ENCODE measurements at places on chromosomes 5 and 9.
A peak's percentile ranks its signal among the peaks of the same experiment; 100 is the strongest.

GRCh38 chr5:7010591-7010990, 297.4 kb downstream of the TENT4A start:
- no peak for DNase-seq

DNA sequence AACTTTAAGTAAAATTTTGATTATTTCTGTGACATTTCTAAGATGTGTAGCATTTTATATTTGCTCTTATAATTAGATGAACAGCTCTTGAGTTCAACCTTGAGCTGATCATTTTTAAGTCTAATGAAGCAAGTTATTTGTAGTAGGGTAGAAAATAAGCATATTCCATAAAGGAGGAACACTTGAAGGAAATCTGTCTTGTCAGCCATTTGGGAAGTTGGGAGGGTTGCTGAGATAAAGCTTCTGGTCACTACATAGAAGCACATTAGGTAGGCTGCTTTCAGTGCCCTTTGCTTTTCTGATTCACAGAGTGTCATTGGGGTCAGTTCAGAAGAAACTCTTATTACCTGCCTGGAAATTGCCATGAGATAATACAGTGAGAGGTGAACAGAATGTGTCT, 44.1 kb downstream of the SEC24A start:
- DNase-seq, result no peak

DNA sequence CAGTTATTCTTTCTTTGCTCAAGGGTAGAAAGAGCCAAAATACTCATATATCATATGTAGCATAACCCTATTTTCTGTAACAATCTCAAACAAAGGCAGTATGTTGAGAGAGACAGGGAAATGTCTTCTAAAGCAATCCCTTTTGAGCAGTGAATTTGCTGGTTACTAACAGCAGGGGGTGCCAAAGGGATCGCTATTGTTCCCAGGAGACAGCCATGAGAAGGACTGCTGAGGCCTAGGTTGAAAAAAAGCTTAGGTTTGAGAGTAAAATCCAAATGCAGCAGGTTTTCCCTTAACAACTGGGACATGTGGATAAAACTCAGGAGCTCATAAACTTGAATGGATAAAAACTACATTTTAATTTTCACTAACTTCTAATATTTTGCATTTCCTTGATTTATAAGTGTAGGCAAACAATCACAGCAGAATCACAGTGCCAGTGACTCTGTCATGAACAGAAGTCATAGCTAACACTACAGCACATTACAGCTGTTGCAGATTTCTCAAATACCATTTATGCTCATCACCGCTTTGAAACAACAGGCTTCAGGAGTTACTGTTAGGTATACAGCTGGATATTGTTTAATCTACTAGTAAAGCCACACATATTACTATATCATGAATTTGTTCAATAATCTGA, 148.4 kb downstream of the MAPKAP1 start:
- DNase-seq, result peak; percentile 74

- DNase-seq, result no peak
Measured at GRCh38 chr9:12695474-12695873, 2.3 kb downstream of the TYRP1 start.

DNA sequence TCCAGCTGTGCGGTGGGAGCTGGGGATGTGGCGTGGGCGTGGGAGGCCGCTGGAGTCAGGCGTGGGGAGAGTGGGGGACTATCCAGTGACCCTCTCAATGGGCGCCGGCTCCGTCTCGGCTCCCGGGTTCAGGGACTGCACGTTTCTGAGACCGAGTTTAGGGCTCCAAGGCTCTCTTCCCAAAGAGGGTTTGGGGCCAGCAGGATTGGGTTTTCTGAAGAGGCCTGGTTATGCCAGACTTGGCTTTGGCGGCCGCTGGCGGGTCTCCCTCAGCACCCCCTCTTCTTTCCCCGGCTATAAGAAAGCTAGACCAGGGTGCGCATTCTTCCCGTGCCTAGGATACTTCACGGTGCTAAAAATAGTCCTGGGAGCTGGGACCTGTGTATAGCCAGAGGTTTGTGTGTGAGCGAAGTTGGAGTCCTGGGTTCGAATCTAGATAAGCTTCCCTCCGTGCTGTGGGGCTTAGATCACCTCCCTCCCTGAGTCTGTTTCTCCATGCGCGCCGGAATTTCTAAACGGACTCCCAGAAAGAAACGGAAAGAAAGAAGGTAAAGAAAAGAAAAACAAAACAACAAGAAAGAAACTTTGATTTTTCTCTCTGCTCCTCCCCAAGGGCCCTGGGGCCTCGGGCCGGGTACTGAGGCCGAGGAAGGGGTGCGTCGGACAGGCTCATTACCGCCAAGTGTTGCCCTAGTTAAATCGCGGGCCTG, 5.0 kb downstream of the HAND1 start:
- DNase-seq, result no peak

GRCh38 chr5:91277093-91277626, 106.0 kb downstream of the ARRDC3 start:
- DNase-seq, result no peak

- no peak for DNase-seq
Measured at GRCh38 chr9:35464141-35465025, 25.5 kb upstream of the RUSC2 start.

- DNase-seq, result no peak
Measured at GRCh38 chr5:35899800-35900199, 38.6 kb downstream of the CAPSL start.

DNA sequence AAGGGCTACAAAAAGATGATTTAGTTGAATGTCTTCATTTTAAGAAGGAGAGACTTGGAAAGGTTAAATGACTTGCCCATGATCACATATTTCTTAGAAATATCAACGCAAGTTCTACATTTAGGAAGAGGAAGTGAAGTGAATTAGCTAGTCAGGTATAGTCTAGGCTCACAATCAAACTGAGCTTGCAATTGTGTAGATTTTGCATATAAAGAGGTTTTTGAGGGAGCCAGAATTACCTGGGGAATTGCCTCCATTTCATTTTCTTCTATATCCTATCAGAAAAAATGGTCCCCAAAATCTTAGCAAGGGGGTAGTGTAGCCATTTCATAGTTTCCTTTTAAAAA, 71.3 kb downstream of the MFAP3 start:
- DNase-seq, result no peak

GRCh38 chr9:125176636-125177035, 13.0 kb downstream of the PPP6C start:
- DNase-seq, result no peak

DNA sequence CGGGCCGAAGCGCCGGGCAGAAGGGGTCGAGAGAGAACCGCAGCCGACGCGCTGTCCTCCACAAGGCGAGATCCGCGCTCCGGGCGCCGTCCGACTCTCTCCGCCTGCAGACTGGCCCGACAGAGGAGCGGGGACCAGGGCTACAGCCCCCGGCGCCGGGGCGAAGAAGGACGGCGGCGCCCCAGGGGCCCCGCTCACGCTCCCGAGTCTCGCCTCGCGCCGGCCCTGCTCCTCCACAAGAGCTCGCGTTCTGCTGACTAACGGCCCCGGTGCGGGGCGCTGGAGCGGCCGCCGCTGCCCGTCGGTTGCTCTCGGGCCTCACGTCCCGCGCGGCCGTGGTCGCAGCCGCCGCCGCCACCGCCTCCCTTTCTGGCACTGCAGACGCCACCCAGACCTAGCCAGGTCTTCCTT, 338 bp downstream of the ABHD17B start:
- peak; percentile 51 for DNase-seq

GRCh38 chr5:6480133-6481051, 31.7 kb downstream of the UBE2QL1 start:
- DNase-seq, result no peak

DNA sequence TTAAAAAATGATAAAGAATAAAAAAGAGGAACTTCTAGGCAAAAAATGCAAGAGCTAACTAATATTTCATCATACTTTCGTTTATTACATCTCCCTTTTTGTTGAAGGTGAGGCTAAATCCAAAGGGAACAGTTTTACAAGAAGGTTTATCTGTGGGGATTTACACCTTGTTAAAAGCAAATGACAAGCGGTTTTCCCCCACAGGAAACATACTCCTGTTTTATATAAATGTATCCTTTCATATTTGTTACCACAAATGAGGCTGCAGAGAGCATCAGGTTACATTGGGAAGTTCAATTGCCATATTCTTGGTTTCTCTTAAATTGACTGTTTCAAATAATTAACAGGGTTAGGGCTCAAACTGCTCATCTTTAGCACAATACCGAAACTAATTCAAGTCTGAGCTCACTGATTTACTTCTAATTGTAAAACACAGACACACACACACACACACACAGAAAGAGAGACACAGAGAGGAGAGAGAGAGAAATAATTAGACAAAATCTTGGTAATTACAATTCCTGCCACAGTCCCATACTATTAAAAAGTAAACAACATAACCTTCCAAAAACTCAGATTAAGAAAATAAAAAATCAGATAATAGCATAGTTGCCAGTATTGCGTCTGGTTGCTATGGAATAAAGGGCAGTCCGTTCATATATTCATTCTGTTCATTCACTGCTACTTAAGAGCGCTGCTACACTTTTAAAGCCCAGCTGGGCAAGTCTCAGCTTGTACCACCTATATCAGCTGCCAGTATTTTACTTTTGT, 17.1 kb downstream of the RFX3 start:
- peak; percentile 94 for DNase-seq

DNA sequence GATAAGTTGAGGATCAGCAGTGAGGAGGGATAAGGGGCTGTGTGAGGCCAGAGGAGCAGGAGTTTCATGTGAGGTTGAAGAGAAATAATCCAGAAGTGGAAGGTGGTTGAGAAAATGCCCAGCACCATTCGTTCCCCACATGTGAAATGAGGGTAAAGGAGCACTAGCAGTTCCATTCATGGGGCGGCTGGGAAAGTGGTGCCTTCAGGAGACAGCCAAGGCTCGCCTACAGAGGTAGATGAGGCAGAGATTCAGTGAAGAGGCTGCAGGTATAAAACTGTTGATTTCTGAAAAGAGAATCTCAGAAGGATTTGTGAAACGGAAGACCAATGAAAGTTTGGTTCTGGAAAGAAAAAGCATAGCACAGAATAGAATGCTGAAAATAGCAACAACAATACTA, 272.6 kb downstream of the MSX2 start:
- no peak for DNase-seq

- no peak for DNase-seq
Measured at GRCh38 chr9:109286981-109287380, 33.9 kb downstream of the EPB41L4B start.

DNA sequence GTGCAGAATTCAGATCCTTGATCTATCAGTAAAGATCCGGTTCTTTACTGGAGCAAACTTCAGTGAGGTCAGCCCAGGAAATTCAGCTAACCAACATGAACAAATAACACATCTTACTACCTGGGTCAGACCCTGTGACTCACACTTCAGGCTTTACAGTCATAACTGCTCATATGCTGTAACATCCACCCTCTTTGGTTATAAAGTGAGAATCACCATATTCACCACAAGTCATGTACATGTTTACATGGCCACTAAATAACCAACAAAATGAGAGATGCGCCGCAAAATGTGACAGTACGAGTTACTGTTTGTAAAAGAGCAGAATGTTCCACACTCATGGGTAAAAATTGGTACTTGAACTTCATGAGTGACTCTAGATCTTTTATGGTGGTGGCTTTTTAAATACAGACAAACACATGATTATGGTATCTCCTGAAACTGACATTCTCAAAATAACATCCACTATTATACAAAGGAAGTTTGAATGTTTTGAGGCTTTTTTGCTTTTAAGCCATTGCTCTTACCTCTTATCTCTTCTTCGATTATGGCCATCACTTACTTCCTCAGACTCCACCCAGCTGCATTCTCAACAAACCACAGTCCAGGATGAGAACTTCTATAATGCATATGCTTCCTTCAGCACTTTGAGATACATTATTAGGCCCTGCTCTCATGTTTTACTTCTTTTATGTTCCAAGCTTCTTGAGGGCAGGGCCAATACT, 516.6 kb downstream of the RAB3C start:
- DNase-seq, result no peak

- DNase-seq, result no peak
Measured at GRCh38 chr5:6543830-6544560, 88.8 kb downstream of the NSUN2 start.

DNA sequence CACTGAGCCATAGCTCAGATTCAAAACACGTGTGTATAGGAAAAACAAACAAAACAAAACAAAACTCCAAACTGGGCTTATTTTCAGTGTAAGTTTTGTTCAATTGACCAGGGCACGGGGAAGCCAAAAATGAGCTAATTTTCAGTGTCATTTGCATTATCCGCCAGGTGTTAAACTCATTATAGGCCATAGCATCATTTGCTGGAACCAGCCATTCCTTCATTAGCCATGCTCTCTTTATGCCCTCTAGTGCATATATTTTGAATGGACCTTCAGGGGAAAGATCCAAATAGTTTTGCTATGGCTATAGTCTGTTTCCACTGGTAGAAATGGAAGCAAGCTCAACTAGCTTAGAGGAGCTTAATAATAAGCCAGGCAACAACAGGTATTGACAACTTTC, 1205.2 kb upstream of the DMAC1 start:
- DNase-seq, result no peak

DNA sequence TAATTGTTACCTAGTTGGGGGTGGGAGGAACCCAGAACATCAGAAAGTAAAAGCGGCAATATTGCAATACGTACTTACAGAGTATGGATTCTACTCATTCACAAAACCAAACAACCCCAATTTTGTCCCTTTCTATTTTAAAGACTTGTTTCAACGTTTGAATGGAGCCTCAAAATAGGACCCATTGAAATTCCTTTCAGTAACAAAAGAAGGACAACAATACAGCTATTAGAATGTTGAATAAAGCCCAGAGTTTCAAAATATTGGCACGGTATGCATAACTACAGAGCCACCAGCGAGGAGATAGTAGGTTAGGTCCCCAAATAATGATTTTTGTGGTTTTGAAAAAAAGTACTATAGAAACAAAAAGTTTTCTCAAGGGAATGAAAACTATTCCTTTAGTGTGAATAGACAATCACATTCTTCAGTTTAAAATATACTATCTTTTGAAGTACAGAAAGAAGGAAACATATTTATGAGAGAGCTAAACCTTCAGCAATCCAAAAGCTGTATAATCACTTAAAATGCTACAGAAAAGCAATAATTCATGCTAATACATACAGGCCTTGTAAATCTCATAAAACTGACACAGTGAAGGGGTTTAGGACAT, 235.5 kb downstream of the RFX3 start:
- DNase-seq, result no peak

All from NCI-H1105 treated with DMSO at 0.1 percent for 48 hours (cell line).